Astrocyte of the hippocampus (primary cell): ENCODE measurements at places on chromosomes 7 and 10.

DNA sequence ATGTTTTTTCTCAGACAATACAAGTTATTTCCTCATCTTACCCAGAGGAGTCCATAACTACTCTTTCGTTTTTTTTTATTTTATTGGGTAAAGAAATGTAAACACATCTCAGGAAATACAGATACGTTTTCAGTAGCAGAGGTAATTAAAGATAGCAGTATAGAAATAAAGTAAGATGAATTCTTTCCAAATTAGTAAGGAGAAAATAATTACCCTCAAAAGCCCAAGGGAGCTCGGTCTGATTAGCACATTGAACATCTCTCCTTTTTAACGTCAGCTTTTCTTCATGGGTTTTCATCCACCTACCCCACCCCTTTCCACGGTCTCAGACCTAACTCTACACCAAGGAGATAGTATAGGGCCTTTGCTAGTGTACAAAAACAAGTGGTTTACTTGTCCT is 294.2 kb downstream of the GRID1 start:
- DNase-seq = no peak

DNA sequence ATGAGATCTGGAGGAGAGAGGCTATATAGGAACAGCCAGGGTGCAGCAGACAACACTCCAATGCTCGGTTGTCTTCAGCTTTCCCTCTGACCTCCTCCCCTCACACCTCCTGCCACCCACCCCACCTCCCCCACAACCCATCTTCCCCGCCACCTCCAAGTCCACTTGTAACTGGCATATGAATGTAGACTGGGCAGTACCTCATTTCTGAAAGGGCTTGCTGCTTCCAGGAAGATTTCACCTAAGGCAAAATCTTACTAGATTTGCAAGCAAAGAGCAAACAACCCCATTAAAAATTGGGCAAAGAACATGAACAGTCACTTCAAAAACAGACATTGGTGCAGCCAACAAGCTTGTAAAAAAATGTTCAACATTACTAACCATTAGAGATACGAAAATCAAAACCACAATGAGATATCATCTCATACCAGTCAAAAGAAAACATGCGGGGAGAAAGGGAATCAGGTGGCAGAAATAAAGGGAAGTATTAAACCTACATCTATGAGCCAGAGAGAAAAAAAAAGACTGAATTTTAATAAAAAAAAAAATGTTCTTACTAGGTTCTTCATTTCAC is 164.6 kb upstream of the C1GALT1 start:
- DNase-seq = no peak

GRCh38 chr10:28805390-28805789 is 128.1 kb downstream of the BAMBI start:
- no peak for DNase-seq

GRCh38 chr7:158281441-158281840 is 306.2 kb downstream of the PTPRN2 start:
- DNase-seq = no peak

GRCh38 chr10:60208676-60209269 is 180.9 kb downstream of the ANK3 start:
- DNase-seq = peak; percentile 57

DNA sequence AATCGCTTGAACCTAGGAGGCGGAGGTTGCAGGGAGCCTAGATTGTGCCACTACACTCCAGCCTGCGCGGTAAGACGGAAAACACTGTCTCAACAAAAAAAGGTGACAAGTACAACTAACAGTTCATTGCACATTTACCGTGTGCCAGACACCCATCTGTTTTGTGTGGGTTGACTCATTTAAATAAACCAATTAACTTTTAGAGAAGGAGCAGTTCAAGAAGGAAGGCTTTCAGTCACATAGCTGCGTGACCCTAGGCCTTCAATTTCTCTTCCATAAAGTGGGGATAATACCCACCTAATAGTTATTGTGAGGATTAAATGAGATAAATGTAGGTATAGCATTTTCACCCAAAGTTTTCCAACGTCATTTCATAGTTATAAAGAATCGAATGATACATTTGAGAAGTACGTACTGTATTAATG is 52.3 kb upstream of the KDM7A start:
- DNase-seq = no peak

GRCh38 chr7:79868010-79868409 is 266.6 kb upstream of the GNAI1 start:
- DNase-seq = no peak

DNA sequence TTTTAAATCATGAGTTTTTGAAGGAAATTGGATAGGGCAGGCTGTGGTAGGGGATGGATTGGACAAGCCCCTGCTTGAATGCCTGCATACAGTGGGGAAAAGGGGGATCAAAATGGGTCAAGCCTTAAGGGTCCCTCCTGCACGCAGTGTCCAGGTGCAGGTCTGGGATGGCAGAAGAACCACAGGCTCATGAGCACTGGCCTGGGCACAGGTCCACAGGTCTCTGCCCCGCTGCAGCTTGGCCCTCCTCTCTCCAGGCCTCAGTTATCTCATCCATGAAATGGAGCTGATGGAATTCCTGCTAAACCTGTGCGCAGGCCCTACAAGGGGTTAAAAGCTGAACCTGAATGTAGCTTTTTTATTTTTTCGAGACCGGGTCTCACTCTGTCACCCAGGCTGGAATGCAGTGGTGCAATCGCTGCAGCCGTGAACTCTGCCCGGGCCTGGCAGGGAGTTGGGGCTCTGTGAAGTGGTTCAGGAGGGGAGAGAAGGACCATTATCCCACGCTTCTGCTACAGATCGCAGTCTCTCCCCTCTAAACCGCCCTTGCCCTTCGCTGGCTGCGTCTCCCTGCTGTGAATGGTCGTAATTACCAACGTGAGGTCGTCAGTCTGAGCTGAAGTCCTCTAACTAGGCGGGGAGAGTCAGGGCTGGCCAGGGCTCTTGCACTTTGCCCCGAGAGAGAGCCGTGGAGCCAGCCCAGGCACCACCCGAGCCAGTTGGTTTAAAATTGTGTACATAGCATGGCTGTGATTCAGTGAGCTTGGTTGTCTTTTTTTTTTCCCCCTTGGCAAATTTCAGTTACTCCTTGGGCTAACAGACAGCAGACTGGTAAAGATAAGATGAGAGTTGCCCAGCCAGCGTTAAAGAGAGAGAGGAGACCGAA is 77.5 kb upstream of the GTF2I start:
- peak; percentile 43 for DNase-seq

GRCh38 chr10:84256510-84257342 is 11.9 kb downstream of the RGR start:
- DNase-seq = peak; percentile 60

DNA sequence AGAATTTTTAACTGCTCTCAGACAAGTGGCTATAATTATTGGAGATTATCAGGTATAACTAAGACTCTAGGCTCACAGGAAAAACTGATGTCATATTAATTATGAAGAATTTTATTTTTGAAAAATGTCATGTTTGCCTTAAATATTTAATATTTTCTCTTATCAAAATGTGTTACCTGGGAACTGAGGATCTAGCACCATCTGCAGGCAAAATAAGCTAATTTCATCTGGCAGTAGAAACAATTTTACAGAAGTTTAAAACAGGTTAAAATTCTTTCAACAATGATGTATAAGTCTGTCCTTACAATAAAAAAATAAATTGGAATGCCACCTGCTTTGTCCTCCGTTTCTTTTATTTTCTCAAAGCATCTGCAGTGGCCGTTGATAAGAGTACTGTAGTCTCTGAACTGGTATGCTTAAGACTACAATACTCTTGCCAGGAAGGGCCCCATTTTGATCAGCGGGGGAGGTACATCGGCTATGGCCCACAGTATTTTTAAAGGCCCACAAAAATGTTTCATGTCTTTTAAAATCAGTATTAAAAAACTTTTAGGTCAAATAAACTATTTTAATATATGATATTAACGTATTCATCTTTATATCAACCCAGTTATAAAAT is 81.3 kb downstream of the VWDE start:
- peak; percentile 41 for DNase-seq

DNA sequence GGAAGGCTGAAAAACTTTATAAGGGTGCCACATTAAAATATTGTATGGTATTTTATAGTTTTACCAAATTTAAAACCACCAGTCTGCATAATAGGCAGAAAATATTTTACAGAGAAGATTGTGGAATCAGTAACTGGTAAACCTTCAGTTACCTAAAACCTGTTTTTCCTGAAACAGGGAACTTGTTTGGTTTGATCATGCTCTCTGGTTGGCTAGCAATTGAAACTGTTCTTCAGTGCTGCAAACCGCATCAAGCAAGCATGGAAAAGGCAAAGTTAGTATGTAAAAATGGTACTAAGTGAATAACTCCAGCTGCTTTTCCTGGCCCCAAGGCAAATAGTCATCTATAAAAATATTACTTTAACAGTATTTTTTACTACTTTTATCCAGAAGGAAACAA is 316.9 kb upstream of the LRRN3 start:
- no peak for DNase-seq

DNA sequence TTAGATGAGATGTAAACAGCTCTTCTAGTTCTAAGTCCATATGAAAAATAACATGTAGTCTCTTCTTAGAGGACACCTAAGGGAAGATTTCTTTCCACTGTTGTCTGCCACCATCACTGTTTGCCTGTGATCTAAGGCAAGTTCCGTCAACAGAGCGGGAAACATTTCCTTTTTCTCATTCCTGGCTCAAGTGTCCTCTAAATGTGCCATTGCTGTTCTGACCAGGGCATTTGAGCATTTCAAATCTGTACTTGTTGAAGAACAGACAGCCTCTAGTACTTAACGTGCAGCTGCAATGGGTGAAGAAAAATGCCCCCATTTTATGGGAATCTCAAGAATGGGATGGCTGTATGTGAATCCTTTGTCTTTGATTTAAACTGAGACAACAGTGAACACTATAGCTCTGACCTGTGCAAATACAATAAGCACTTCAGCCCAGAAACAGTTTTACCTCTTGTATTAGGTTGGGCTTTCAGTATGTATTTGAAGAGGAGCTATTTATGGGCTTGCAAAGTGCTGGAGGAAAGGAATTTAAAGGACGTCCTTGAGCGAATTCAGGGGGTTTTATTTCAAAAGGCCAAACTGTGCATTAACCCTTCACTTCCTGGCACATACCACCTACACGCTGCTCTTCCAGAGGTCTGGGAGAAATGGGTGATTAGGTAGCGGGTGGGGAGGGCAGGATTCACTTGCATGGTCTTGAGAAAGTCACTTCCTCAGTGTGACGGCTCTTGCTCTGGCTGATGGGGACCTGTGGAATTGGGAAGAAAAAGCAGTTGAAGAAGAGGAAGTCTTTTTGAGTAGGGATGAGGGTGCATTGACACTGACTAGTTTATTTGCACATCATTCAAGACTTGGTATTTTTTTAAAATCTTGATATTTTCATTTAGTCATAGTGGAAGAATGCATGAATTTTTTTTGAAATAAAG is 66.1 kb downstream of the THNSL1 start:
- DNase-seq = no peak

- DNase-seq = no peak
Observed at GRCh38 chr10:99983280-99983988, 26.3 kb downstream of the DNMBP start.

GRCh38 chr7:148906707-148907498 is 22.8 kb upstream of the EZH2 start:
- DNase-seq = no peak

DNA sequence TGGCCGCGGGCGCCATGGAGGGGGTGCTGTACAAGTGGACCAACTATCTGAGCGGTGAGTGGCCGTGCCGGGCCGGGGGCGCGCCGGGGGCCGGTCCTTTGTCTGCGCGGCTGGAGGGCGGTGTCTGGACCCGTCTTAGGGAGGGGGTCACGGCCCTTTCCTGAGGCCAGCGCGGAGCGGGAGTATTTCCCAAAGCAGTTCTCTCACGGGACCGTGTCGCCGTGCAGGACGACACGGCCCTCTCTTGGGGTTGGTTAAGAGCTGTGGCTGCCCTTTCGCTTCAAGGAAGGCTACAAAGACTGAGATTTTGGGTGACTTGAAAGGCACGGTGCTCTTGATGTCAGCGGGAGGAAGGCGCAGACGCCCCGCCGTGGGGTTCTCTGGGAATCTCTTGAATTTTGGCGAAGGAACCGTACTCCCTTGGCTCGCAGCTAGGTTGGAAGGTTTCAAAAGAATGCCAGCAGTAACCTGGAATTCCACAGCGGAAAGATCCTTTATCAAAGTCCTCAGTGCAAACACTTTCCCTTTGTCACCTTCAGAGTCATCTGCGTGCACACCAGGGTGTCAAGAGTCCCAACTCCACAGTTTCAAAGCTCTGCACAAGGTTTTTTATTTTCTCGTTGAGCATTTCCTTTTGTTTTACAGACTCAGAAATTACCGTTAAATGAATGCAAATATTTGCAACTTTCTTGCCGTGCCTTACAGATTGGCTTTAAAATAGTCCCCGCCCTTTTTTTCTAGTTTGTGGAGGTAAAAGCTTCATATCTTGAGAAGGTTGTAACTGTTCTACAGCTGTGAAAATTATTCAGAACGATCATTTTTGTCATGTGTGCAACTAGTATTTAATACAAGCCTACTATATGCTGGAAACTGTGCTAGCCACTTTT is 780 bp downstream of the PLEKHA8 start:
- peak; percentile 61 for DNase-seq

GRCh38 chr7:41378156-41378555 is 324.7 kb downstream of the INHBA start:
- no peak for DNase-seq

- no peak for DNase-seq
Observed at GRCh38 chr7:101186844-101187428, 6.8 kb upstream of the NAT16 start.

DNA sequence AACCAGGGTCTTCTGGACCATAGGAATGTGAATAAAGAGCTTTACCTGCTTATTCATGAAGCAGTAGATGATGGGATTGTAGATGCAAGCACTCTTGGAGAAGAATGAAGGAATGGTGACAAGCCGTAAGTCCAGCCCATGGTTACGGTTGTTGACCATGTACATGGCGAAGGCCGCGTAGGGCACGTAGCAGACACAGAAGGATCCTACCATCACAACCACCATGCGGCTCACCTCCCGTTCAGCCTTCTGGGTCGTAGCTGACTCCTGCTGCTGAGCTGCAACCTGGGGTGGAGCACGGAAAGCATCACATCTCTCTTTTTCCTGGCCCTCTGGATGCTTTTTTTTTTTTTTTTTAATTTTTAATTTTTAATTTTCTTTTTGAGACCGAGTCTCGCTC is 2.0 kb downstream of the OPN1SW start:
- DNase-seq = no peak
